Stimulated activated CD8-positive, alpha-beta memory T cell treated with anti-CD3 and anti-CD28 coated beads, Interleukin-2, amount 100 ng/mL, for 1 hour (primary cell): ENCODE measurements at places on chromosomes 1 and 21.

GRCh38 chr1:119870917-119871596 is 25.3 kb downstream of the ADAM30 start:
- peak; percentile 32 for DNase-seq

DNA sequence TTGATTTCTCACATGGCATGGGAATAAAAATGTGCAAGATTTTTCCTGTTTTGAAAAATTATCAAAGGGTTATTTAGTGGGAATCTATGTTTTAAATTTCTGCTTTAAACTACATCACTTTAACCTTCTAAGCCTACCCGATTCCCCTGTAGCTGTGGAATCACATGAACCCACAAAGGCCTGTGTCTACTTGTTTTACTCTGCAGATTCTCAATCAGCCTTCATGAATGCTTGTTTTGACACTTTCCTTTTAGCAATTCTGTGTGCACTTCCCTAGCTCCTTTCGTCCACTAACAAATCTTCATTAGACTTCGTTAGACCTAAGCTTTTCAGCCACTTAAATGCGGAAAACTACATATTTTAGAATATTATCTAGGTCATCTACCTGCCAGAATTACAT is 56.0 kb upstream of the C1orf21 start:
- DNase-seq, result no peak

DNA sequence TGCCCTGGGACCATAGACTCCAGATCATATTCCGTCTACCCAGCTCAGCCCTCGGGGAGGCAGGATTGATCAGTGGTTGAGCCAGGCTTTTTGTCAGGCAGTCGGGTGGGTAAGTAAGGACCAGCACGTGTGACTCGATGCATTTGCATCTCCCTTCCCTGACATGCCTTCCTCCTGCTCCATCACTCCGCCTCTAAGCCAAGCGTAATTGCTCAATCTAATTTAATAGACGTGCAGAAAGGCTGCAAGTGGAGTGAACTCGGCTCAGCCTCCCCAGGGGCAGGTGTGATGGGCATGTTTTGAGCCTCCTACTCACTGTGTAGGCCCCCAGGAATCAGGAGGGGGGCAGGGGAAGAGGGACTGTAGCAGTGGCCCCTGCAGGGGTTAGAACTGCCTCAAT is 34.6 kb upstream of the GRIK3 start:
- DNase-seq, result no peak

DNA sequence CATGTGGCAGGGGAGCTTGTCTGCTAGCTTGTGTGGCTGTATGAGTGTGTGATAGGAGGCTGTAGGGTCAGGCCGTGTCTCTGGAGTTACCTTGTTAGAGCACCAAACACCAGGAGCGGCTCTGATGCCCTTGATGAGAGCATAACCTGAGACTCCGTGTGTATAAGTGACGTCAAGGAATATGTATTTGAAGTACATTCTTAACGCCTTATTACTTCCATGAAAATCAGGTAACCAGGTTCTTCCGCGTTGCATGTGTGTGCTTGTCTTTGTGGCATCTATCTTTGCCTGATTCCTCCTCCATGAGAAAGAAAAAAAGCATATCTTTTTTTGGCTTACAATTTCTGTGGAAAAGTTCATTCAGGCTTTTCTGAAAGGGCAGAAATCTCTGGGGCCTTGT is 4.6 kb downstream of the OLFML3 start:
- DNase-seq, result no peak

GRCh38 chr21:34354836-34355235 is 9.0 kb upstream of the KCNE2 start:
- DNase-seq, result no peak

DNA sequence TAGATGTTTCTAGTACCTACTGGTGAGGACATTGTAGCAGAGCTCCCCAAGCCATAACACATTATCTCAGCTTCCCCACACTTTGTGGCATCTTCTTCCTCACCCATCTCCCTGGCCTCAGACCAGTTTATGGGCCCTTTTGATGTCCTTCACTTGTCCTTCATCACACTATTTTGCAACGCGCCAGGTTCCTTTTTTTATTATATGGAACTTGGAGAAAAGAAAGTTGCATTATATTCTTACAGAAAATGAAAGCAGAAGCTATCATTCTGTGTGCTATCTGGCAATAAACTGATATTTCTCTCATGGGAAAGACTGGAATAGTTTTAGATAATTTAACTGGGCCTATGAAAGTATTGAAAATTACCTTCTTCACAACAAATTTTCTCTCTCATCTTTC is 196.9 kb upstream of the ETV3 start:
- DNase-seq, result no peak

DNA sequence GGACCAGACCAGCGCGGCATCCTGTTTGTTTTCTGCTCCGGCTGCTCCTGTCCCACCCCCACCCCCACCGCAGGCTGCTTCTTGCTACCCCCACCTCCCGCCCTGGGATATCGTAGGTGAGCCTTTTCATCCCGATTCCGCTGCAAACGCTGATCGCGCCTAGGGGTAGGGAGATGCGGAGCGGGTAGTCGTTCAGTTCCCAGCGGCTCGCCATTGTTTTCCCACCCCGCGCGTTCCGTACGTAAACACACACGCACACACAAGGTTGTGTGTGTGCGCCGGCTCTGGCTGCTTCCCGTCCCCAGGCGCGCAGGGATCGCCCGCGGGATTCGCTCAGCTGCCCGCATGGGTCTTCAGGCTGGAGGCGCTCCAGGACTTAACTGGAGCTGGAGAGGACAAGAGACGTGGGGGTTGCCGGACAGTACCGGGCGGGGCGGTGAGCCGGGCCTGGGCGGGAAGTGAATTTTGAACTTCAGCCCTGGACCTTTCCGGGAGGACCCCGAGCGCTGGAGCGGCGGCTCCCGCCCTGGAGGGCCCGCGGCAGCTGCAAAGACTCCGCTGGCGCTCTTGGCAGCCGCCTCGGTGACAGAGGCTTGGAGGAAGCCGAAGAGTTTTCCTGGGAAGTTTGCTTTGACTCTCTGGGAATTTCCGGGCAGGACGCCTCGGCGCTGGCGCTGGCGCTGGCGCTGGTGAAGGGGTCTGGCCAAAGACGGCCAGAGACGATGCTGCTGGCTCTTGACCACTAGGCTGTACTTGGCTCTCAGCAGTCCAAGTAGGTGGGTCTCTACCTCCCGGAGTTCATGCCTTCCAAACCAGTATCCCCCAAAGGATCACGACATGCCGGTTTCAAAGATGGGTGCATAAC is 1.6 kb downstream of the SOX13 start:
- no peak for DNase-seq

GRCh38 chr1:203361945-203362719 is 11.2 kb upstream of the FMOD start:
- no peak for DNase-seq

DNA sequence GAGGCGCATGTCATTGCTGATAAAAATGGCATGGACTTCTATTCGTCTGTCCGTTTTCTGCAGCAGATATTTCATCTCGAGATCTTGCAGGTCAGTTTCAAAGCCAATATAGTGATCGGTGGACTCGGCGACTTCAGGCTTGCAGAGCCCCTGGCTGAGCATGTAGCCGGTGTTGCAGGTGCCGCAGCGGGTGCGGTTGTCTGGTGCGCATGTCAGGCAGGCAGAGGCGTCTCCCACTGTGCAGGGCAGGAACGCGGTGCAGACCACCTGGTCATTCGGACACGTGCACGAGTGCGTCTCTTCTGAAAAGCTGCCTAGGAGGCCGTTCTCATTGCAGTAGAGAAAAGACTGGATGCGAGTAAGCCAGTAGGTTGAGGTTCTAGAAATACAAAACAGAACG is 378.9 kb downstream of the BRINP3 start:
- DNase-seq, result no peak

GRCh38 chr1:198876371-198876871 is 237.6 kb downstream of the PTPRC start:
- no peak for DNase-seq

DNA sequence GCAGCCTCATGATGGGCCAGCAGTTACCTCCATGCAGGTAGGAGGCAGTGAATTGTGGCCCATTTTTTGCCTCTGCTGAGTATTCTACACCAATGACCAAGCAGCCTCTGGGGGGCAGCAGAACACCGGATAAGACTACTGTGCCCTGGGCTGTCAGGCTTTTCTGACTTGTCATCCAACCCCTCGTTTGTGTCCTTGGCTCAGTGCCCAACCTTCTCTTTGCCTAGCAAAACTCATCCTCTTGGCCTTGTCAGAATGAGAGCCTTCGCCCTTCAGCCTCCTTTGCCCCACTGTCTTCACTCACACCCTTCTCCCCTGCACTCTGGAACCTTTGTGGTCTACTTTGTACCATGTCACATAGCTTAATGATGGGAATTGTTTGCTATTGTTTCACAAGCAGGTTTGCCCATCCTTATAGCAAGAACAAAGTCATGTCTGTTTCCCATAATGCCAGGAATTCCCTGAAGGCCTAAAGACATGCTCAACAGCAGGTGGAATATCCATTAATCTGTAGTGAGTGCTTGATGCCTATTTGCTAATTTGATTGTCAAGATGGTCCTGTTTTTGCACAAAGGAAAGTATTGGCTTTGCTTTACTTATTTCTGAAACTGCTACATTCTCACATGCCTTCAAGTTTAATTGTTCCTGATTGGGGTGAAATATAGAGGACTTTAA is 255.9 kb downstream of the HHAT start:
- no peak for DNase-seq

GRCh38 chr1:115666702-115667101 is 24.9 kb downstream of the VANGL1 start:
- DNase-seq, result no peak

- DNase-seq, result no peak
Measured at GRCh38 chr1:68015369-68015768, 35.1 kb downstream of the DIRAS3 start.

- DNase-seq, result no peak
Measured at GRCh38 chr1:24640288-24640687, 2.8 kb upstream of the SRRM1 start.

GRCh38 chr1:228094432-228095016 is 8.6 kb downstream of the C1orf35 start:
- no peak for DNase-seq

GRCh38 chr1:39272798-39273469 is 68.4 kb downstream of the MACF1 start:
- DNase-seq, result no peak

DNA sequence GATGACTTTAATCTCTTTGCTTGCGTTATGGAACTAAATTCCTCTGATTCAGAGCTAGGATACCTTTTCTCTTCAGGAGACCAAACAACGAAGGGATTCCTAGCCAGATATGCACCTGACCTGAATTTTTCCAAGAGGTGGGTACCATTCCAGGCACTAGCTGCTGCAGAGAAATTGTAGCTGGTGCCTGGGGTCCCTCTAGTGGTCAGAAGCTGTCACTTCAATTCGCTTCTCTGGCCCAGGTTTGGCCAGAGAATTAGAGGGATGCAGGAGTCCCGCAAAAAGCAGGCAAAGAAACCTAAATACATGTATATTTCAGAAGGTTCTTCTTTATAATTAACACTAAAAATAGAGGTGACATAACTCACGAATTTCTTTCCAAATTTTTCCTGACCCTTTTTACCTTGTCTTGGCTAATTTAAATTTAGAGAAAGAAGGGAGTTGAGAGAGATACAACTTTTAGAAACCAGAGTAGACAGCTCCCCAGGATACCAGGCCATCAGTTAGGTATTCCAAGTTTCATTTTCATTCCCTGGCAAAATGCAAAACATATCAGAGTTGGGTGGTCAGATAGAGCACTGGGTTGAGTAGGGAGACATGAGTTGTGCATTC is 9.6 kb downstream of the ACKR1 start:
- DNase-seq, result peak; percentile 3

- DNase-seq, result no peak
Measured at GRCh38 chr1:153976819-153977249, 640 bp downstream of the JTB start.

GRCh38 chr1:53511933-53512806 is 53.0 kb downstream of the DMRTB1 start:
- DNase-seq, result no peak

- no peak for DNase-seq
Measured at GRCh38 chr1:70227439-70227838, 6.3 kb downstream of the SRSF11 start.

DNA sequence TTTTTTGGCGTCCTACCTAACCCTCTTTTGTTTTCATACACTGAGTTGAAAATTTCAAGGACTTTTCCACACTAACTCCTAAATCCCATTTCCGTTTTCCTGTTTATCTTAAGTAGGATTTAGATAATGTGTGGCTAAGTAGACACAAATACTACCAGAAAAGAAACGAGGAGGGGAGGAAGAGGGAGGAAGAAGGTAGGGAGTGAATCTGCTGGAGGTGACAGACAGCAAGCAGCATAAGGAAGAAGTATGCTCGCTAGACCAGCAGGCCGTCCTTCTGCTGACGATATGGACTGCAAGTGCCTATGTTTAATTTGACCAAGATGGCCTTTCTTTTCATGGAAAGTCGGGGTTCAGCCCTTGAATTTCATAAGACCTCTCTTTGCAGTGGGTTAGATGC is 256.9 kb upstream of the RAB4A start:
- DNase-seq, result no peak

DNA sequence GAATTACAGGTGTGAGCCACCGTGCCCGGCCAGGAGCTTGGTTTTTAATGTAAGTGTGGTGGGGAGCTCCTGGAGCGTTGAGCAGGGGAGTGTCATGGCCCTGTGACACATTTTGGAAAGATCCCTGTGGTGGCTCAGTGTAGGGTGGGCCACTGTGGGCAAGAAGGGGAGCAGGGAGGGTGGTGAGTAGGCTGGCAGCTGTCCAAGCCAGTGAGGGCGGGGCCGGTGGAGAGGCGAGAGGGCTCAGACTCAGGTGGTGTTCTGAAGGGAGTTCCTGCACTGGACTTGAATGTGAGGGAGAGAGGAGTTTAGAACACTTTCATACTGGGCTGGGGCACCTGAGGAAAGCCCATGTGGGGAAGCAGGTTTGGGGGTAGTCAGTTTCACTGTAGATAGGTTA is 3.1 kb upstream of the EVA1B start:
- DNase-seq, result no peak

- DNase-seq, result no peak
Measured at GRCh38 chr1:20533635-20534034, 18.7 kb upstream of the FAM43B start.

GRCh38 chr1:222777977-222778376 is 36.9 kb upstream of the DISP1 start:
- no peak for DNase-seq

DNA sequence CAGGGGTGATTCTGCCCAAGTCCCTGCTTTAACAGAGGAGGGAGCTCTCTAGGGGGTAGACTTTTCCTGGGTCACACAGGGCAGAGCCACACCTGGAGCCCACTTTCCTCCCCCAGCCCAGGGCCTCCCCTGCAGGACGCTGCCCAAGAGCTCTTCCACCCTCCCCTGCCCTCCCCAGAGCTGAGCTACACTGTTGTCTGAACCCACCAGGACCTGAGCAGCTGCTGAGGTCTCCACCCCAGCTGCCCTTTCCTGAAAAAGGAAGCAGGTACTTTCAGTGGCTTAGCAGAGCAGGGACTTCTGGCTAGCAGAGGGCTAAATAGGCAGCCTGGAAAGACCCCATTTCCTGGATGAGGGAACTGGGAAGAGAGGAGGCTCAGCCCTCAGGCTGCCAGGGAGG is 169.3 kb upstream of the ETV3 start:
- no peak for DNase-seq

- peak; percentile 30 for DNase-seq
Measured at GRCh38 chr1:20696397-20697333, 21.1 kb downstream of the KIF17 start.

DNA sequence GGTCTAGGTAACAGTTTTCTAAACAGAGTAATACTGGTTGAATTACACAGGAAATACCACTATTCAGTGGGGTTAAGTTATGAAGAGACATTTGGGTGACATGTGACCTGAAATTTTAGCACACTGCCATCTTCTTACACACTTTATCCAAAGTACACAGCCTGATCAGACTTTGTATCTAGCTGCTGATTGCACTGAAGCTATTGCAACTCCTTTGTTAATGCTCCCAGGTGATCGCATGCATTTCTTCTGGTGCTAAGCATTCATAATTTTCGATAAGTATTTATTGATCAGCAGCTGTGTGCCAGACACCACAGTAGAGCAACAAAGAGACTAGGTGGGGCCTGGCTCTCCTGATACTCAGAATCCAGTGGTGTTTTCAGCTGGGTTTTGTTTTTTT is 52.4 kb downstream of the AK4 start:
- DNase-seq, result no peak
